ENCODE measurements at places on chromosomes 12 and 14.

GRCh38 chr14:94049625-94050023 lies 23.5 kb downstream of the OTUB2 start:
- no peak for DNase-seq

GRCh38 chr12:120134307-120134980 lies 17.9 kb upstream of the RAB35 start:
- no peak for DNase-seq

GRCh38 chr12:43241986-43242385 lies 310.0 kb downstream of the ADAMTS20 start:
- DNase-seq = no peak

DNA sequence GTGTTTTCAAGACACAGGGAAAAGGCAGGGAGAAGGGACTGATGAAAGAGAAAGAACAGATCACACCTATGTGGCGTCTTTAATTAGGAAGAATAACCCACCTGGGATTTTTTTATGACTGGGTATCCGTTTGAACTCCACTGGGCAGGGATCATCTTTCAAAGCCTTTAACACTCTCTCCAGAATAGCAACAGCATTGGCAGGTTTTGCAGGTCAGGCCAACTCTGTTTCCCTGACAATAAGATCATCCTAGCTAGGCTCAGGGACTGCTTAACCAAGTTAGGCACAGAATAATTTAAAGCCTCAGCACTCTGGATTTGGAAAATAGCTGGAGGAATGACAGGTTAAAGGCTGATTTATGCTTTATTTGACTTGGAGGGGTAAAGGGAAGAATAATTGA lies 117.6 kb downstream of the SUDS3 start:
- DNase-seq = no peak

GRCh38 chr14:64444984-64445845 lies 20.1 kb upstream of the AKAP5 start:
- peak; percentile 15 for DNase-seq

- DNase-seq = no peak
Observed at GRCh38 chr14:94011795-94012194, 14.3 kb upstream of the OTUB2 start.

DNA sequence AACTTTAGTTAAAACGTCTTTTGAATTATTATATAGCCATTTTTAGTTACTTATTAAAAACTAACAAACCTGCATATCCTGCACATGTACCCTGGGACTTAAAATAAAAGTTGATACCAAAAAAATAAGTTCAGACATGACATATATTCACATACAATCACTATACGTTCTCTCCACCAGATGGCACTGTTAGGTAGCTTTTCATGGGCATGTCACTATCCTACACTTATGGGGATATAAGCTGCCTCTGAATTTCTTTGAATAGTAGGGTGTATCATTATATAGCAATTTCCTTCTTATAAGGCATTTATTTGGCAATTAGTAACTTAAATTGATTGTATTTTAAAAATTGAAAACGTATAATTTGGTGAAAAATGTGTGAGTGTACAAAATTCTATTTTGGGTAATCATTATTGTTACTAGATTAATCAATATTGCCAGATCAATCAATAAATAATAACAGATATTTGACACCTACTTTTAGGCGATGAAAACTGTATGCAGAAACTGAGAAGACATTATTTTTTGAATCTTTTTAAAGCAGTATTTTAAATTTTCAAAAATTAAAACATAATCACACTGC lies 31.8 kb upstream of the OR10A7 start:
- DNase-seq = peak; percentile 60

DNA sequence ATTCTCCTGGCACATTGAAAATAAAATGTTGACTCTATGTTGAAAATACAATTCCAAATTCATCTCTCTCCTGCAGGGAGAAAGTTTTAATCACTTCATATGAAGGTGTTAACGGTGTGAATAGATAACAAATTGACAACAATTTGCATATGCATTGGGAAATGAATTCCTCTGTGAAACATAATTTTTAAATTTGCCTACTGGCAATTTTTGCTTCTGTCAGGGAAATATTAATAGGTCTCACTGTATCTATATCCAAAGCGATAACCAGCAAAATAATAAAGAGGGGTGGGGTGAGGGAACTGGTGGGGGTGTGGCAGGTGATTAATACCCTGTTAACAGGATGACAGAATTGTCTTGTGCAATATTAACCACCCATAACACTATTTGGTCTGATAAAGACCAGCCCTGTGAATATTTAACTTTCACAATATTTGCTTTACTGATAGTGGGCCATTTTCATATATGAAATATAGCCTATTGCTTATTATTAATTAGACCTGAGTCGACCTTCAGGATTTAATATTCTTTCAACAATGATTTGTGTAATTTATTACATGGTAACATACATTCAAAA lies 239.0 kb upstream of the SSTR1 start:
- DNase-seq = no peak

DNA sequence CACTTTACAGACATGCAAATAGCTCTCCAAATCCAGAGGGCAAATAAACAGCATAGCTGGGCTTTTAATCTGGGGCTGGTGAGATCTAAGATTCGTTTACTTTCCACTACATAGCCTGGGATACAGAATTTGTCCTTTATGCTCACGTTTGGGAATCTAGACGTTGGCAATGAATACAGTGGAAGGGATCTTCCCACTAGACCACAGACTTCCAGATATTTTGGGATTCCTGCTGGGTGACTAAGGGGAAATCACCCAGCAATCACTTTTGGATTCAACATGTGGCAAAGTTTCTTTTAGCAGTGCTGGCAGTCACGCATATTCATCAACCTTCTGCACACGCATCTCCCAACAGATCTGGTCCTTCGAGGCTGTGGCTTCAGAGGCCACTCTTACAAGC lies 23.5 kb downstream of the APPL2 start:
- DNase-seq = no peak

DNA sequence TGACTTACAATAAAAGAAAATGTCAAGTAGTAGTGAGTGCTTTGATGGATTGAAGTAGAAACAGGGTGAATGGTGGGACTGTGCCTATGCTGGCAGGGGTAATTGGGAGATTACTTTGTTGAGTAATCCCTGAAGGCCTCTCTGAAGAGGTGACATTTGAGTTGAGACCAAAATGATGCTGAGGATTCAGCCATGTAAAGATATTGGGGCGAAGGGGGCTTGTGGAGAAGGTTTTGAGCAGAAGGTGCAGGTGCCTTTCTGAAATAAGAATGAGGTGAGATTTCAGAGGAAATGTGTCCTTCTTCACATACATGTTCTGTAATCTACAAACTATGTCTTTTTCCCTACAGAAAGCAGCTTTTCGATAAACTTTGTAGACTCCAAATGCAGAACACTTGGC lies 8.0 kb downstream of the GNG2 start:
- no peak for DNase-seq

DNA sequence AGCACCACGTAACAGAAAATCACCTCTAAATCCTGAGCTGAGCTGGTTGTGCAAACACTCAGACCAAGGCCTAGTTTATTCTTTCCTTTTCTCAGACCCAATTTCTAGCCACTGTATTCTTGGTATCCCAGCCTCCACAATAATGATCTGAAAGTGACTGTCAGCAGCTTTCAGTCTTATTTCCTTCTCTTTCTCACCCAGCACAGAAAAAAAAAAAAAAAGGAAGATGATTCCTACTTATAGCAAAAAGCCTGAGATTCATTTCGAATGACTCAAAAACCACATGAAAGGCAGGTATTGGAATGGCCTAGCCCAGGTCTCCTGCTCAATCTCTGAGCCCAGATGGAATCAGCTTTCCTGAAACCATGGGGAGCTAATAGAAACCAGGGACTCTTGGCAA lies 298.6 kb upstream of the PPFIA2 start:
- DNase-seq = no peak

DNA sequence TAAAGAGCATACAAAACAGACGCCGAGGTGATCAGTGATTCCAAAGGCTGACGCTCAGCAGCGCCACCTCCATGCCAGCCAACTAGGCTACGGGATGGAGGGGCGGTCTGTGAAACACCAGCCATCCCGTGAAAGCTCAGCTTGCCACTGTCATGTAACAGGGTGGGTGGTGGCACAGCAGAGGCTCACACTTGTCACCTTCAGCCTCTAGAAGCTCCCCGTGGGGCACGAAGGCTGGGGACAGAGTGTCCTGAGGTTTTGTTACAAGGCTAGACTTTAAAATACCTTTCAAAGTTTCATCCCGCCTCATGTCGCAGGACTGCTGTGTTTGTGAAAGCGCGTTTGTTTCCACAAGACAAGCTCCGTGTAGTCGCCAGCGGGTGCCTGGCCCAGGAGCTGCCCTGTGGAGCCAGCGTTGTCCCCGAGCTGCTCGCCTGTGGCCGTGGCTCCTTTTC lies 20.7 kb downstream of the XRCC3 start:
- no peak for DNase-seq

- DNase-seq = no peak
Observed at GRCh38 chr12:72267974-72268373, 4.2 kb upstream of the TRHDE start.

DNA sequence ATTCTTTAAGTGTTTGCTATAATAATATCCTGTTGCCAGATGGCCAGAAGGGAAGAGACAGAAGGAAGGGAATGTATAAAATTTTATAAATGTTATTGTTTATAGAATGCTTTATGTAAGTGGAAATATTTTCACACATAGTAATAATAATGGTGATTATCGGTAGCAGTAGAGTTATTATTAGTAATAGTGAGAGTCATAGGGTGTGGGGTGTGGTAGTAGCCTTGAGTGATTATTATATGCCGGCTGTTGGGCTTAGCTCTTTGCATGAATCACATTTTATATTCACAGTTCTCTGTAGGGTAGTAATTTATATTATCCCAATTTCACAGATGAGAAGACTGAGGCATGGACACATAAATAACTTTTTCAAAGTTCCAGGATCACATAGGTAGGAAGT lies 391.4 kb downstream of the C12orf75 start:
- DNase-seq = no peak

DNA sequence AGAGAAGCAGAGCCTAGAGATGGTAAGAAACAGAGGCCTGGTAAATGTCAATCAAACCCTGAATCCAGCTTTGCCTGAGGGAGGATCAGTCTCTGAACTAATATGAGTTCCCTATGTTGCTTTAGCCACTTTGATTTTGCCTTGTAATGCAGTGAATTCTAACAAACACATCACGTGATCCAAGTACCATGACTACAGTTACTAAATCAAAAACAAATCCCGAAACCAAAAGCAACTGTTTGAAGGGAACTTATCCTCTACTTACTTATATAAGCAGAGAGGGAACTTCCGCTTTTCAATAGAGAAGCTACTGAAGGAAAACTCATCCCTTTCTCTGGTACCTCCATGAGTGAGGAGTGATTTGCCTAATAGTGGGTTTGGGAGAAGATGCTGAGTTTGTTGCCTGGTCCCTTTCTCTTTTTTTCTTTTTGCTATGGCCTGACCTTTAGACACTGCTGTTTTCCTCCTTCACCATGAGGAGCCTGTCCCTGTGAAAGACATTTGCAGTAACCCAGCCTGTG lies 7.7 kb upstream of the PPTC7 start:
- DNase-seq = no peak

GRCh38 chr12:79834712-79835376 lies 100.1 kb downstream of the PPP1R12A start:
- DNase-seq = no peak

DNA sequence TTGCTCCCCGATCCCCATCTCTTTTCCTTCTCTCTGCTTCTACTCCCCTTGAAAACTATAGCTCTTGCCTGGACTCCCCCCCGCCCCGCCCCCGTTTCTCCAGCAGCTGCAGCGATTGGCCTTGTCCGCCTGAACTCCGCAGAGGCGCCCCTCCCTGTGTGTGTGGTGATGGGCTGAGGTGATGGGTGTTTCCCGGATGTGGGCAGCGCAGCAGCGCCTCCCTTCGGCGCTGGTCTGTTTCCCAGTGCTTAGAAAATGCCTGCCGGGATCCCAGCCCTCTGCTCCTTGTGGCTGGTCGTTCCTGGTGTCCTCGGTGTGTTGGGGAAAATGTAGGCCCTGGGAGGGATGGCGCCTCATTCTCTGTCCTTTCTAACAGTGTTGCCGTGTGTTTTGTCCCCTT lies 43.3 kb downstream of the GALNT8 start:
- DNase-seq = peak; percentile 67

- DNase-seq = no peak
Observed at GRCh38 chr12:127230843-127231260, 1036.1 kb upstream of the TMEM132C start.

GRCh38 chr12:41407232-41407799 lies 219.2 kb downstream of the PDZRN4 start:
- DNase-seq = peak; percentile 14

DNA sequence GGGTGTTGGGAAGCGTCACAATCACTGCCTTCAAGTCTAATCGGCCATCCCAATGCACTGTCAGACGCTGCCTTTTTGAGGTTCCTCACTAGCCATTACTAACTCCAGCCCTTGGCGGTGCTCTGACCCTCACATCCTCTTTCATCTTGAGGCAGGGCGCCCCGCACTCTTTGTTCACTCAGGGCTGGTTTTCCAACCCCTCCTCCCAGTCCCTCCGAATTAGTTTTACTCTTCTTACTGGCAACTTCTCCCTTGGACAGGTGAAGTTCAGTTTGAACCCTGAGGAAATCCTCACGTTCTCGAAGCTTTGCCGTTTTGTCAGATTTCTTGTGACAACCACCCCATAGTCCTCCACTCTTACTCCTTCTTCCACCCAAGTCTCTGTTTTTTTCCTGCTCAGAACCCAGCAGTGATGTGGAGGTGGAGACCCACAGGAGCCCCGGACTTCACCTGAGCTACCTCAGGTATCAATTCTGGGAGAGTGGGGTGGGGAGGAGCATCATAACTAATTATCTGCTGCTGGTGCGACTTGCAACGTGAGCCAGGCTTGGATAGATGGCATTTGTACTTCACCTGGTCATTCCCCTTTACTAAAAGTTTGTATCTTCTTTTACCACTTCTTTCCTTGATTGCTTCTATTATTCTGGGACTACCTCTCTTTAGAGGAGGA lies 757 bp downstream of the ZC3H10 start:
- no peak for DNase-seq

GRCh38 chr14:59081720-59082119 lies 106.7 kb upstream of the DAAM1 start:
- no peak for DNase-seq

DNA sequence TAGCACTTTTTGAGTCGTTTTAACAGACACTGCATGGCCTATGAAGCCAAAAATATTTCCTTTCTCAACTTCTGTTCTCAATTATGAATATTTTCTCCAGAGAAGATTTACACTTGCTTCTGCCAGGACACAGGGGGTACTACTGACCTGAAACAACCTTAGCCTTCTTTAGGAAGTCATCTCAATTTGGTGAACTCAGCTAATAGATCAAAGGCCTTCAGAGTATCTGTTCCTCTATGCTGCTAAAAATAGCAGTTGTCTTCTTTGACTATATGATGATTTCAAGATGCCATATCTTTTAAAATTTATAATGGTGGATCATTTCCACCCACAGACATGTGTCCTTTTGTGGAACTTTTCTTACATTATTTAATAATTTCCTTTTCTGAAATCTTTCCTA lies 14.0 kb upstream of the NDUFA12 start:
- no peak for DNase-seq

GRCh38 chr14:85293612-85294234 lies 236.2 kb upstream of the FLRT2 start:
- no peak for DNase-seq

- DNase-seq = no peak
Observed at GRCh38 chr14:48563489-48563888, 888.1 kb upstream of the MDGA2 start.

All from NCI-H1694 (cell line).